ENCODE measurements at places on chromosomes 12 and 14.

- DNase-seq, result no peak
Observed at GRCh38 chr12:20120403-20120725, 248.0 kb upstream of the PDE3A start.

DNA sequence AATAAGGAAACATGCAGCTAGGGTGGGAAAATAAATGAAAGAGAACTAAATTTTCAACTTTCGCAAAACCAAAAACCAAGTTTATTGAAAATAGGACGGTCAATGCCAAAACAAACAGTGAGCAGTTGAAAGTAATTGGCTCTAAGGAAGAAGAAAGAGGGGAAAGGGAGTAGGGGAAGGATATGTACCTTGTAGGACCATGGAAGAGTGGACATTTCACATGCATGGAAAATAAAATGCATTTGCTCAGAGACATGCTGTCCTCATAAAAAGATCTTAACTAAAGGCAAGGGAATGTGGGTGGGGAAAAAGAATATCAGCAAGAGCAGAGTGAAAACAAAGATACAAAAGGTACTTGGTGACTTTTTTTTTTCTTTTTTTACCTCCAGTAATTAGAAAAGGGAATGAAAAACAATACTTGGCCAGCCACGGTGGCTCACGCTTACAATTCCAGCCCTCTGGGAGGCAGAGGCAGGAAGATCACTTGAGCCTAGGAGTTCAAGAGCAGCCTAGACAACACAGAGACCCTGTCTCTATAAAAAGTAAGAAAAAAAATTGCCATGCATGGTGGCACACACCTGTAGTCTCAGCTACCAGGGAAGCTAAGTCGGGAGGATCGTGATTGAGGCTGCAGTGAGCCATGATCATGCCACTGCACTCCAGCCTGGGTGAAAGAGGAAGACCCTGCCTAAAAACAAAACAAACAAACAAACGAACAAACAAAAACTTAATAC, 6.6 kb downstream of the TXNDC16 start:
- no peak for DNase-seq

GRCh38 chr14:35295845-35296161, 3.6 kb downstream of the PSMA6 start:
- no peak for DNase-seq

DNA sequence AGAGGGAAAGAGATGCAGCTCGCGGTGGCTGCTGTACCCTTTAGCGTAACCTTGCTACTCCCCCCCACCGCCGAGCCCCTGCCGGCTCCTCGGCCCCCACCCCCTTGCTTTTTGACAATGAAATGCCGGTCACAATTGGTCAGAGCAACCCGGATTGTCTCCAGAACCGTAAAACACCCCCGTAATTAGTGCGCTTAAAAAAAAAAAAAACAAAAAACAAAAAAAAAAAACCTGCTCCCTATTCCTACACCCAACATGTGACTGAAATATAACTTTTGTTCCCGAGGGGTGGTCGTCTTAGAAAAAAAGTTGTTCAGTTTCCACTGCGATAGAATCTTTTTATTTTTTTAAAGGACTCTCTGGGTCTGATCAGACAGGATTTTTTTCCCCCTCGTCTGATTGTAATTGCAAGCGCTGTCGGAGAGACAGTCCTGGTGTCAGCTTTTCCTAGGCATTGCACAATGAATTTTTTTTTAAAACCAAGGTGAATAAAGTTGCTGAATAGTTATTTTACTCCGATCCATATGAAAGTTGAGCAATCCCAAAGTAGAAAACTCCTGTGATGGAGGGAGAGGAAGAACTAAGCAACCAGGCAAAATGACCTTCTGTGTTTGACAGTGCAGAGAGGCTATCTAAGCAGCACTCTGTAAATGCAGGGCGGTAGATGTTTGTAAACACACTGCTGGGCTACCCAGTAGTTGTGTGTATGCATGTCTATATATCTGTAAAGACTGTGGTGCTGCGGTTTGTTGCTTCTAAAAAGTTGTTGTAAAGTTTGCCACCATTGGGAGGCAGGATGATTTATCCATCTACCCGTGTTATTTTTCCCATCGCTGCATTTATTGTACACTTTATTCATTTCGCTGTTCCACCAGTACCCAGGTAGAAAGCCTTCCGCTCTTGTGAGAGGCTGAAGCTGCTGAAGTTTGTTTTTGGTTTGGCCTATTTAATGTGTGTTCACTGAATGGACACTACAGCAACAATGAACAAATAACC, 1.1 kb downstream of the ETV6 start:
- DNase-seq, result peak; percentile 53

GRCh38 chr12:46387670-46388069, 15.1 kb upstream of the SLC38A2 start:
- DNase-seq, result no peak

DNA sequence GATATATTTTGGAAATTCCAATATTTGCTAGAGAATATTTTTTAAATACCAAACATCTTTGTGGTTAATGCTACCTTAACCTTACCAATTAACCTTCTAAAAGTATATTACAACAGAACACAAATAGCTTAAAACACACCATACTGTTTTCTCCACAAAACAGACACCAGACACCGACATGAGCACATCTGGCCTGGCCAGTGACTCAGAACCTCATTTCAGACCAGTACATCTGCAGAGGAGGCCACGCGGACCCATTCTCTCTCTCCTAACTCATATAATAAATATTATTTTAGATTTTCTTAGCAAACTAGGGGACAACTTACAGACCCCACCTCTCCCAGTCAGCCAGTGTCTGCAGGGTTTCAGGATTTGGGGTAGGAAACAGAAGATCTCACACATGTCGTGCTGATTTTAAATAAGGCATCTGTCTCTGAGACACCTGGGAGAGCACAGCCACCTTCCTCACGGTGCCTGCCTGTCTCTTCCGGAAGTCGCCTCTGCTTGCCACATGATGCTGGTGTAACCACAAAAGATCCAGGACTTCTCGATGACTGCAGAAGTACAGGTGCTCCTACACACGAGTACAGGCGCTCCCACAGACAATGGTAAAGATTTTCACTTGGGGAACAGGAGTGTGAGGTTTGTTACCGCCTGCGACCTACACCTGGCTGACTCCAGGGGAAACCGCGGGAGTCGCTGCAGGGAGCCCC, 9.7 kb upstream of the ANKLE2 start:
- peak; percentile 33 for DNase-seq

All from foreskin fibroblast (primary cell).